ENCODE measurements at places on chromosomes 16 and 17.

DNA sequence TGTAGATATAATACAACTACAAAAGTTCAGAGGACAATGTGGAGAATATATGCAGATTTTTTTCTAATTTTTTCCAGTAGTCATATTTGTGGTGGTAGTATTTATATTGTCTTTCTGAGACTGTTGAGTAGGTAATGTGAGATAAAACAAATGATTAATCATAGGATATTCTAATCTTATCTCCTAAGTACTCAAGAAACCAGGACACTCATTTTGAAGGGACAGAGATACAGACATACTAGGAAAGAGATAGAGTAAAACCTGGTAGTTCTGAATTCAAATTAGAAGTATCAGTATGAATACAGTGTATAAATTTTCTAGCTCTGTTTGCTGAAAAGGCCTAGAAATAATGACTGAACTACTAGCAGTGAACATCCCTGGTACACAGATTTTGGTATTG, 141.7 kb upstream of the ASIC2 start:
- H3K4me1 ChIP-seq: no peaks in the 10 kb centered on the region
- no peaks in the 10 kb centered on the region for H3K36me3 ChIP-seq
- no peaks in the 10 kb centered on the region for H3K27me3 ChIP-seq
- H3K27ac ChIP-seq: no peak overlapping the region

- no peak overlapping the region for H3K27ac ChIP-seq
- no peak for DNase-seq
- H3K4me3 ChIP-seq: no peak overlapping the region
These were observed 729.7 kb upstream of the GOT2 start for GRCh38 chr16:59463776-59464175.

GRCh38 chr16:86568677-86569623, 2.3 kb downstream of the FOXC2 start:
- DNase-seq: no peak
- H3K4me1 ChIP-seq: peaks cover 25% of the 10 kb centered on the region
- no peaks in the 10 kb centered on the region for H3K36me3 ChIP-seq
- H3K27ac ChIP-seq: no peak overlapping the region
- no peaks in the 10 kb centered on the region for H3K27me3 ChIP-seq
- H3K4me3 ChIP-seq: no peak overlapping the region

DNA sequence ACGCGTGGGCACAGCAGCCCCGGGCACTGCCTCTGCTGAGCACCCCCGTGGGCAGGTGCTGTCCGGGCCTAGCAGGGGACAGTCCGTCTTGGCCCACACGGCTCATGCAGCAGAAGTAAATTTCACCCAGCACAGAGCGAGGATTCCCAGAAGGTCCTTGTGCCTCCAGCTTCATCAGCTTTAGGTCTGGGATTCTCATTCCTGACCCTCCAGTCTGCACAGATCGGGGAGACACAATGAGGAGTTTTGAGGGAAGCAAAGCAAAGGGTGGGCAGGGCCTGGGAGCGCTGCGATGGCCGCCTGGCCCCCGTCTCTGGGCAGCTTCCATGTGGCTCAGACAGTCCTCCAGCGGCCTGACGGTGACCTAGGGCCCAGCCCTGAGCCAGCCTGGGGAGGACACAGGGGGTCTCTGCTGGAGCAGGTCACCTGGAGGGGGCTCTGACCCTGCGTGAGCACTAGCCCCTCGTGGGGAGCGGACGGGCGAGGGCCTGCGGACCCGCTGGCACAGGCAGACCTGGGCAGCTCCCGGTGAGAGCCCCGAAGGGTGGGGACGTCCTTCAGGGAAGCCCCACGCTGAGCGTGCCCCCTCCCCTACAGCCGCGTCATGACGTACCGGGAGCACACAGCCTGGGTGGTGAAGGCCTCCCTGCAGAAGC, 30.7 kb upstream of the CHMP6 start:
- H3K27me3 ChIP-seq: no peaks in the 10 kb centered on the region
- H3K4me1 ChIP-seq: no peaks in the 10 kb centered on the region
- H3K36me3 ChIP-seq: peaks cover 4% of the 10 kb centered on the region
- H3K27ac ChIP-seq: no peak overlapping the region
- no peak for DNase-seq
- H3K4me3 ChIP-seq: no peak overlapping the region

DNA sequence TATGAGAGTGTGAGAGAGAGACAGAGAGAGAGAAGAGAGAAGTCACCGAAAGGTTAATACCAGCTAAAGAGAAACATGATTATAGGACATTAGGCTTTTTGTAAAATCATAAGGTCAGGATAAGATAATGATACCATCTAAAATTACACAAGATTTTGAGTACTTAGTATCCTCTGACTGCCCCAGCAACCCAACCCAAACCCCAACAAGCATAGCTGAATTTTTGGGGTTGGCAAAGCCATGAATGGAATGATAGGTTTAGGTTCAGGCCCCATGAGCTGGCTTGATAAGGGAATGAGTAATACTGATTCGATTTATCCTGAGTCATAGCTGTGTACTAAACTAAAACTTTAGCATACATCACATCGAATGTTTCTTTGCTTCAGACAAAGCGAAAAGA, 259.5 kb downstream of the IRX3 start:
- H3K4me3 ChIP-seq: no peak overlapping the region
- no peak for DNase-seq
- no peak overlapping the region for H3K27ac ChIP-seq
- H3K27me3 ChIP-seq: no peaks in the 10 kb centered on the region
- H3K4me1 ChIP-seq: no peaks in the 10 kb centered on the region
- no peaks in the 10 kb centered on the region for H3K36me3 ChIP-seq

- DNase-seq: no peak
- H3K4me3 ChIP-seq: no peak overlapping the region
- no peak overlapping the region for H3K27ac ChIP-seq
- H3K4me1 ChIP-seq: peaks cover 11% of the 10 kb centered on the region
These were observed 5.7 kb downstream of the SNAI3 start for GRCh38 chr16:88680554-88681083.

DNA sequence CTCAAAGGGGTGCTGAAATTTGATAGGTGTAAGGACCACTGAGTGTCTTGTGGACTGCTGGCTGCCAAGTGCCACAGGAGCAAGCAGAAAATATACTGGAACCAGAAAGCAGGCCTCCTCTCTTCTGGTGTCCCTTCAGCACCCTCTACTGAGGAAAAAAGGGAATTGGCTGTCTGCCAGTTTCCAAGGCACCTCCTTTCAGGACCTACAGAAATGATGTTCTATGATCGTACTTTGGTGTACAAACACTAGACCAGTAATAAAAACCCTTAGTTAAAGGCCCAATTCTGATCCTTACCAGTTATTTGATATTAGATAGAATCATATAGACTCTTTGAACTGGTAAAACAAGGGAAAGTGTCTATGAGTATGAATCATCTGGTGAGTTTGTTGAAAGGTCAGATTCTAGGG, 35.8 kb upstream of the BCAS3 start:
- no peaks in the 10 kb centered on the region for H3K4me1 ChIP-seq
- no peaks in the 10 kb centered on the region for H3K36me3 ChIP-seq
- peak; percentile 73 for DNase-seq
- no peaks in the 10 kb centered on the region for H3K27me3 ChIP-seq
- no peak overlapping the region for H3K4me3 ChIP-seq
- no peak overlapping the region for H3K27ac ChIP-seq

GRCh38 chr16:4510747-4511426, 27.7 kb downstream of the CDIP1 start:
- H3K27me3 ChIP-seq: no peaks in the 10 kb centered on the region
- peaks cover 29% of the 10 kb centered on the region for H3K4me1 ChIP-seq
- no peak for DNase-seq
- no peak overlapping the region for H3K27ac ChIP-seq

DNA sequence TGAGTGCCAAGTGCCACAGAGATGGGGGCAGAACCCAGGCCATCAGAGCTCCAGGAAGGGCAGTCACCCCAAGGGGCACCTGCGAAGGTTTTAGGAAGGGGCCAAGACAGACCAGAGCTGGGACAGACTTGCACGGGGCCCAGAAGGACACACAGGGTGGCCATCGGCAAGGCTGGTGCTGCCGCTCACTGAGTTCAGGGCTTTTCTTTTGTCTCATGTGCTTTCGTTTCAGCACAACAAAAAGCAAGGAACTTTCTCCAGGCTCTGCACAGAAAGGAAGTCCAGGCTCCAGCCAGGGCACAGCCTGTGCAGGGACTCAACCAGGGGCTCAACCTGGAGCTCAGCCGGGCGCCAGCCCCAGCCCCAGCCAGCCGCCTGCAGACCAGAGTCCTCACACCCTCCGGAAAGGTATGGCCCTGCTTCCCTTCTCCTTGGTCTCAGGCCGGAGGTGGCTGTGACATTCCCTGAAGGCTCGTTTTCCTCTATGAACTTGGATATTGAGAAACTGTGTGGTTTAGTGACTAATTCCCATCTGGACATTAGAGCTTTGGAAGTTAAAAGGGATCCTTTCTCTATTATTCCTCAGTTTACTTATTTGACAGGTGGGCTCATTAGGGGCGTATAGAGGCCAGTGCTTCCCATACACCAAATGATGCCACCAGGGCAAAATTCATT, 37.9 kb downstream of the ELAC2 start:
- H3K27me3 ChIP-seq: no peaks in the 10 kb centered on the region
- H3K4me1 ChIP-seq: peaks cover 13% of the 10 kb centered on the region
- no peak overlapping the region for H3K27ac ChIP-seq
- H3K4me3 ChIP-seq: no peak overlapping the region

- H3K36me3 ChIP-seq: peaks cover 10% of the 10 kb centered on the region
- no peaks in the 10 kb centered on the region for H3K27me3 ChIP-seq
- H3K27ac ChIP-seq: no peak overlapping the region
- DNase-seq: no peak
These were observed 19.1 kb upstream of the RSL1D1 start for GRCh38 chr16:11870399-11870798.

- no peak overlapping the region for H3K4me3 ChIP-seq
- no peak for DNase-seq
- no peak overlapping the region for H3K27ac ChIP-seq
These were observed 5.6 kb upstream of the TACO1 start for GRCh38 chr17:63595132-63595531.

DNA sequence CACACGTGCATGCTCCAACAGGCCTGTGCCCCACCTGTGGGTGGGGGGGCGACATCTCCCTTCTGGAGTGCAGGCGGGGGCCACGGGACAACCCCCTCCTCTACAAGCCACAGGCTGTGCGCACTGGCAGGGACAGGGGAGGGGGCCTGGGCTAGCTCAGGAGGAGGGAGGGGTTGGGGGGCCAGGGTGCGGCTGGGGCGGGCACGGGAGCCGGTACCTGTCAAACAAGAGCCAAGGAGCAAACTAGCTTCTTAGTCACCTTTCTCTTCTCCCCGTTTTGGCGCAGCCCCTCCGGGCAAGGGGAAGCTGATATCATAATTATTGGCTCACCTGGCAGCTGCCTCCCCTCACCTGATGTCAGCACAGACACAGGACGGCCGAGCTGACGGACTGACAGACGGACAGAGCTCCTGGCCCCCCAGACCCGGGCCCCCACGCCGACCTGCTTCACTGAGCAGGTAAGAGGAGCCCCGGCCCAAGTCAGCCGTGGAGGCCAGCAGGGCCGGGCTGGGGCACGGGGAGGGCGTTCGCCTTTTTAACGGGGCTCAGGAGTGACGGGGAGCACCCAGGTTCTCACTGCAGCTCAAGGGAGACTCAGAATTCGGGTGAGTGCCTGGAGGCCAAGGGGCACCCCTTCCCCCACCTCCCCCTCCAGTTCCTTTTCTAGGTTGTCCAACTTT, at the start of gene FOXN1:
TSS of gene FOXN1 (plus strand) at position 363 of the 680 bp plus-strand sequence. CDS start 17,622 bp downstream, outside the sequence.
- no peaks in the 10 kb centered on the region for H3K27me3 ChIP-seq
- no peaks in the 10 kb centered on the region for H3K36me3 ChIP-seq

DNA sequence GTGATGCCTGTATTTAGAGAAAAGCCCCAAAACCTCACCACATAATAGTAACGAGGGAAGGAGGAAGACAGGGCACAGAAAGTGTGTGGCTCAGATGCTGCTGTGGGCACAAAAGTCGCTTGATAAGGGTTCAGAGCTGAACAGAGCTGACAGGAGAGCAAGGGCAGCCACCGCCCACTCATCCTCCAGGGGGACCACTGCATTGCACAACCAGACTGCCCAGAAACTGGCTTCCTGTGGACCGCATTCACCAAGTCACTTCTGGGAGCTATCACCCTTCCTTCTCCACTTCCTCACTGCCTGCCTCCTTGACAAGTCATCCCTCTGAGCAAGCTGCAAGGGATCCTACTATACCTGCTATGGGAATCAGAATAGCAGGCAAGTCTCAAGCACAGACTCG, 512.4 kb upstream of the CDH11 start:
- no peak for DNase-seq
- H3K27ac ChIP-seq: no peak overlapping the region
- H3K36me3 ChIP-seq: no peaks in the 10 kb centered on the region
- no peaks in the 10 kb centered on the region for H3K4me1 ChIP-seq
- no peaks in the 10 kb centered on the region for H3K27me3 ChIP-seq
- H3K4me3 ChIP-seq: no peak overlapping the region

GRCh38 chr17:5381542-5381941, 37.9 kb downstream of the NUP88 start:
- DNase-seq: no peak
- H3K4me1 ChIP-seq: no peaks in the 10 kb centered on the region
- no peak overlapping the region for H3K4me3 ChIP-seq
- peaks cover 9% of the 10 kb centered on the region for H3K36me3 ChIP-seq
- H3K27me3 ChIP-seq: no peaks in the 10 kb centered on the region
- H3K27ac ChIP-seq: no peak overlapping the region

DNA sequence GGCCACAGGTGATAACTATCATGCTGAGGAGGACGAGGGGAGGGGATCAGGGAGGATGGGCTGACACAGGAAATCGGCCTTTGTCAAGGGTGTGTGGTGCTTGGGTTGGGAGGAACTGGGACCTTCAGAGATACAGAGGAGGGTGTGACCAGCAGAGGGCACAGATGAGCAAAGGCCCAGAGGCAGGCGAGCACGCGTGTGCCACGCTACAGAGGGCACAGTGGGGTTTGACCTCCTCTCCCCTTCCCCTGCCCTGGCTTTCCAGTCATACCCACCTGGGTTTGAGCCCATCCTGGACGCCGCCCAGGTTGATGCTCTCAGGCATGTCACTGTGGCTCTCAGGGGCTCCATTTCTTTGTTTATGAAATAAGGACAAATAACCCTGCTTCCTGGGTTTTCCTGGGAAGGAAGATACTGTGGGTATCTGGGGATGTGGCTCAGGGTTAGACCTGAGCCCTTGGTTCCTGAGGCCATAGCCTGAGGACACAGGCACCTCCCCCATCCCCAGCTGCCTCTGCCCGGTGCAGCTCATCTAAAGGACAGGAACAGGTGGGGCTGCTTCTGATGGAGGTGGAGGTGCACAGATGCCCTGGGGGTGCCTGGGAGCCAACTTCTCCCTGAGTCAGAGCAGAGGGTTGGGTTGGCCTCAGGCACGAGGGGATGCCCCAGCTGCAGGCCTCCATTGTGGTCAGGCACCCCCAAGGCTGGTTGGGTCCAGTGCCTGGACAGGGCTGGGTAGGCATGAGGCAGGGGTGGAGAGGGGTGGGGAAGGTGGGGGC, 51.8 kb downstream of the BEAN1 start:
- peaks cover 6% of the 10 kb centered on the region for H3K4me1 ChIP-seq
- peak; percentile 80 for DNase-seq
